ENCODE measurements at places on chromosomes 7 and 10.

DNA sequence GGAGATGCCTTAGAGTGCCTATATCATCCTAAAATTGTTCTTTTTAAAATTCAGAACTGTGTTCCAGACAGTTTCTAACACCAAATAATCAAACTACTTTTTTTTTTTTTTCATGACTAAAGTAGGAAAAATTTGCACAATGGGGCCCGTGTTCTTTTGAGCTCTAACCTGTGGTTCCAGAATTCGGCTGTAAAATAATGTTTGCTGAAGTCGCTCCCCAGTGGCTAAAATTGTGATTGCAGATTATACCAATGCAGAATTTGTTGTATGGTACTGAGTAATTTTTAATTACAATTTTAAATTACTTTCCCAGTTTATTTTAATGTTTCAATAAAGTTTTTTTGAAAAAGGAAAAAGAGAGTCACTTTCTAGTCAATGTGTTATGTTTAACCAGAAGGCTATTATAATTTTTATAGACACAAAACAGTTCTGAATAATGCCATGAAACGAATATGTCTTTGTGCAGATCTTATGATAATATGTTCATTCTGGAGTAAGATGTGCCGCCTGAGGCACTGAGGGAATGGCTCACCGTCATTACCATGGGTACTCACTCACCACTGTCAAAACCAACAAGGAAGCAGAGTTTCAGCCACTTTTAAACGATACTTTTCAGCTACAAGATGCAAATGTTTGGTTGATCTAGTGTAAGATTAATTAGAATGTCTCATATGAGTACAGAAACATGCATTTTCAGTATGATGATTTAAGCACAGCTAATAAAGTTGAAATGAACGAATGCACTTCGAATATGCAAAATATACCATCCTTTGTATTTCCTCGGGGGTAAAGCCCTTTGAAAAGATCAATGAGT is 173.6 kb downstream of the PRKCQ start:
- DNase-seq, result no peak

GRCh38 chr7:6161463-6162330 is 110.7 kb downstream of the CYTH3 start:
- no peak for DNase-seq

DNA sequence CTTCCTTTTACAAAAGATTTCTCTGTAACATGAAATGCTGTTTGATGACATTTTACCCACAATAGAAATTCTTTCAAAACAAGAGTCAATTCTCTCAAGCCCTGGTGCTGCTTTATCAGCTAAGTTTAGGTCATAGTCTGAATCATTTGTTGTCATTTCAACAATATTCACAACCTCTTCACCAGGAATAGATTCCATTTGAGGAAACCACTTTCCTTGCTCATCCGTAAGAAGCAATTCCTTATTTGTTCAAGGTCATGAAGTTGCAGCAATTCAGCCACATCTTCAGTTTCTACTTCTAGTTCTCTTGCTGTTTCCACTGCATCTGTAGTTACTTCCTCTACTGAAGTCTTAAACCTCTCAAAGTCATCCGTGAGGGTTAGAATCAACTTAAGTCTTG is 315.3 kb downstream of the TYW1 start:
- no peak for DNase-seq

DNA sequence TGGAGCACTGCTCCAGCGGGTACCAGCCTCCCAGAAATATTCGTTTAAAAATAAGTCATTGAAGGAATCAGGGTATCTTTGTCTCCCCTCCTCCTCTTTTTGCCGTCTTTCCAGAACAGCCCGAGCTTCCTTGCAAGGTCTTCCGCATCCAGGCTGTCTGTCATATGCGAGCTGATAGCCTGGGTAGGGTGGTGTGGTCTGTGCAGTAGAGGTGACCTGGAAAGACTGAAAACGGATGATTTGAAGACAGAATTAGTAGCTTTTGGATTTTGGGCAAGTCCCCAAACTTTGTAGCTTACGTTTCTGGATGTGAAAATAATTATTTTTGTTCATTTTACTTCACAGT is 480 bp downstream of the VPS50 start:
- DNase-seq, result no peak

- no peak for DNase-seq
Measured at GRCh38 chr7:70568674-70569334, 563.1 kb upstream of the GALNT17 start.

- no peak for DNase-seq
Measured at GRCh38 chr7:106193661-106194060, 81.5 kb upstream of the SYPL1 start.

DNA sequence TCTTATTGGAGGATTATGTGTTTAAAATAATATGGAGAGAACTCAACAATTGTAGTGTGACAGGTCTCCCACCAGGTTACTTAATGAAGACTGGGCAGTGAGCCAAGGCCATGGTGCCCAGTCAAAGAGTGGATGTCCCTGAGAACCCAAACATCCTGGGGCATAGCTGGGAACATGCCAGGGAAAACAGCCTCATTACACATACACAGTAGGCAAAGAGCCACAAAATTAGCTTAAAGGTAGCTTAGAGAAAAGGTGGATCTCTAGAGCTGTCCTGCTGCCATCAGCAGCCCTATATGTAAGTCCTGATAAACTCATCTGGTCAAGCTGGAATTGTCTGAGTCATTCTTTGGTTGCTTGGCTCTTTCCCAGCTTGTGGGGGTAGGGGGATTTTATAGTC is 287.8 kb downstream of the PHF14 start:
- DNase-seq, result no peak

GRCh38 chr7:151895631-151896031 is 18.7 kb upstream of the PRKAG2 start:
- DNase-seq, result no peak

DNA sequence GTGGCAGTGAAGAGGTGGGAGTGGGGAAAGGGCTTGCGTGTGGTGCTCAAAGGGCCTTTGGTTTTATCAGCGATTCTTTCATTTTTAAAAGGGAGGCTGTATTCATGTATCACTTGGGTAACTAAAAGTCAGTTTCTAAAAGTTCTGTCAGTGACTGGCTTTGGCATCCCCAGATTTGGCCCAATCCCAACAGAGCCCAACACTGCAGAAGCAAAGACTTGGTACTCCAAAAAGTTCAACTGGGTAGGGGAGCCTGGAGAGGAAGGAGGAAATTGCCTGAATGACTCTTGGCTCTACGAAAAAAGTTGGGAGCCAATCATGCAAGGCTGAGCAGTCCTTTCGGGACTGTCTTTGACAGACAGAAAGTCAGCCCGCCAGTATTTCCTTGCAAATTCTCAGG is 54.5 kb upstream of the COL13A1 start:
- no peak for DNase-seq

DNA sequence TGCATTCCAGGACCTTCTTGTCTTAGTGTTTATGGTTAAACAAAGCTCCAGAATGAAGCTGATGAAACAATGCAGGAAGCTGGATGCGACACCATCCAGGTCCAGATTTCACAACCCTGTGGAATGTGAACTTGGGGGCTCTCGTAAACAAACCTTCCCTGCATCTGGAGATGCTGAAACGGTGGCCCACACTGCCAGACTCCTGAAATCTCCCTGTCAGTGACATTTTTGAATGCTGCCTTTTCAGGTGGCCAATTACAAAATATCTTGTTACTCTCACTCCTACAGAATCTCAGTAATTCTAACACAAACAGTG is 18.8 kb downstream of the VIPR2 start:
- DNase-seq, result no peak
